ENCODE measurements at places on chromosomes 2 and 18. TPM values are rescaled to one million over a fixed set of nuclear protein-coding genes. Genes with fewer than 3 reads are reported as not detected.

GRCh38 chr2:46187112-46187618 is 110.0 kb upstream of the EPAS1 start:
- H3K36me3 ChIP-seq: peaks cover 3% of the 10 kb centered on the region
- no peaks in the 10 kb centered on the region for H3K27me3 ChIP-seq
- DNase-seq: peak; percentile 28
- peaks cover 10% of the 10 kb centered on the region for H3K4me1 ChIP-seq
- H3K4me3 ChIP-seq: peak overlapping the region; percentile 53

- DNase-seq: no peak
- no peak overlapping the region for H3K4me3 ChIP-seq
- H3K27ac ChIP-seq: no peak overlapping the region
Measured at GRCh38 chr18:58860747-58861231, 3.9 kb upstream of the ZNF532 start.

DNA sequence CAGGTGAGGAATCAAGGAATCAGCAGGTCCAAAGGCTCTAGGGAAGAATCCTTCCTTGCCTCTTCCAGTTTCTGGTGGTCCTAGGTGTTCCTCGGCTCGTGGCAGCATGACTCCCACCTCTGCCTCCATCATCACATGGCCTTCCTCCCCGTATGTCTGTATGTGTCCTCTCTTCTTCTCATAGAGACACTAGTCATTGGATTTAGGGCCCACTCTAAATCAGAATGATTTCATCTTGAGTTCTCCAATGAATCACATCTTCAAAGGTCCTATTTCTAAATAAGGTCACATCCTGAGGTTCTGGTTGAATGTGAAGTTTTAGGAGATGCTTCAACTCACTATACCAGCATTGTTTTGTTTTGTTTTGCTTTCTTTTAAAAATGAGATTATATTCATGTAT is 11.1 kb upstream of the AGFG1 start:
- H3K36me3 ChIP-seq: peaks cover 8% of the 10 kb centered on the region
- H3K27me3 ChIP-seq: no peaks in the 10 kb centered on the region
- H3K27ac ChIP-seq: peak overlapping the region; percentile 90
- peaks cover 87% of the 10 kb centered on the region for H3K4me1 ChIP-seq
- peak overlapping the region; percentile 60 for H3K4me3 ChIP-seq

DNA sequence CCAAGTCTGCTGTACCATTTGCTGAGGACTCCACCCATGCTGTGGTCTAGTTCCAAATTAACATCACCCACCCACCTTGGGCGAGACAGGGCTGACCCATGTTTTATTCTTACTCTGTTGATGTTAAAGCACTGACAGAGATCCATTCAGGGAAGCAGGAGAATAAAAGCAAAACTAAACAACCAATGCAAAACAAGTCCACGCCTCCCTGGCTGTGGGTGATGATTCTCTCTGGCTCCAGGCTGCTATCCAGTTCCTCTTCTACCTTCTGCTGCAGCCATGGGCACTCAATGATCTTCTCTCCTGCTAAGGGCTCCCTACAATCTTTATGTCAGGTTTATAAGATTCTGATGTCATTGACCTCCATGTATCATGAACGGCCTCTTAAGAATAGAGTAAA is 786.6 kb upstream of the ID2 start:
- no peak for DNase-seq
- no peak overlapping the region for H3K27ac ChIP-seq
- H3K27me3 ChIP-seq: no peaks in the 10 kb centered on the region
- H3K4me3 ChIP-seq: no peak overlapping the region
- peaks cover 8% of the 10 kb centered on the region for H3K4me1 ChIP-seq

DNA sequence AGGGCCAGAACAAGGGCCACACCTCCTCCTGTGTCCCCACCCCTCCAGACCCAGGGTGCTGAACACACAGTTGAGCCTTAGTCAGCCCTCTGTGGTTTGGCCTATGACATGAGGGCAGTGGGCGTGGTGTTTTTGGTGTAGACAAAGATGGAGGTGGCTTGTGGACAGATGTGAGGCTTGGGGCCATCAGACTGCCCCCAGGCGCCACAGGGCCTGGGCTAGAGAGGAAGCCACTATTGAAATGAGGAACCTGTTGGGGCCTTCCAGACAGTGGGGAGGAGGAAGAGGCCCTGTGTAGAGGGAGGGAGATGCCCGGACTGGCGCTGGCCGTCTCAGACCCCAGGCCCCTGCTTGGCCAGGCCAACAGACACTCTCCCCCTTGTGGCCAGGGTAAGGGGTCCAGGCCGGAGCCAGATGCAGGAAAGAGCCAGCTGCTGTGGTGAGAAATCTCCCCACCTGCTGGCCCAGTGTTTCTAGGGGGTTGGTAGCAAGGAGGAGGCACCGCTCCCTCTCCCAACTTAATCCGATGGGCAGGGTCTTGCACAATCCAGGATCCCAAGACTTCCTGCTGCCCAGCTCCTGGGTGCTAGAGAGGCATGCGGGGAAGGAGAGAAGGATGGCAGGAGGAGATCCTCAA is 53.8 kb downstream of the SMAD7 start:
- no peaks in the 10 kb centered on the region for H3K36me3 ChIP-seq
- DNase-seq: peak; percentile 18
- peaks cover 11% of the 10 kb centered on the region for H3K4me1 ChIP-seq
- no peaks in the 10 kb centered on the region for H3K27me3 ChIP-seq

GRCh38 chr2:135299165-135299564 is 231.9 kb downstream of the ZRANB3 start:
- H3K4me3 ChIP-seq: no peak overlapping the region
- peaks cover 36% of the 10 kb centered on the region for H3K36me3 ChIP-seq
- H3K27me3 ChIP-seq: no peaks in the 10 kb centered on the region
- no peak for DNase-seq
- H3K4me1 ChIP-seq: no peaks in the 10 kb centered on the region

- DNase-seq: peak; percentile 8
- peaks cover 41% of the 10 kb centered on the region for H3K36me3 ChIP-seq
- H3K4me1 ChIP-seq: peaks cover 36% of the 10 kb centered on the region
- peak overlapping the region; percentile 85 for H3K27ac ChIP-seq
- H3K27me3 ChIP-seq: no peaks in the 10 kb centered on the region
- H3K4me3 ChIP-seq: no peak overlapping the region
Measured at GRCh38 chr2:43559391-43560230, 36.2 kb downstream of the THADA start.

- DNase-seq: no peak
- no peaks in the 10 kb centered on the region for H3K27me3 ChIP-seq
- H3K4me3 ChIP-seq: peak overlapping the region; percentile 20
- H3K36me3 ChIP-seq: peaks cover 3% of the 10 kb centered on the region
Measured at GRCh38 chr2:102033031-102033749, 41.4 kb downstream of the IL1R2 start.

DNA sequence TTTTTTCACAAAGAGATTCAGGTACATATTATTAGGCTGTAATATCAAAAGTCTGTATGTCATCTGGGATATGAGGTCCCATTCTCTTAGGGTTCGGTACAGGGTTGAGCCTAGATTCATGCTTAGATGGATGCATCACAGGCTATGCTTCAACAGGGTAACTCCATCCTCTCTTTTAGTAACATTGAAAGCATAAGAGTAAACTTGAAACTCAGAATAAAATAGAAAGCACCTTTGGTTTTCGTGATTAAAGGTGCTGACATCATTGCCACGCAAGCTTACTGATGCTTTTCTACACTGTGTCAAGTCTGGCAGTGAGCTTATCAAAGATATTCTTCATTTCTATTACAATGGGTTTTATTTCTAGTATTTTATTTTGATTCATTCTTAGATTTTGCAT is 419.1 kb upstream of the DSEL start:
- H3K4me1 ChIP-seq: no peaks in the 10 kb centered on the region
- no peaks in the 10 kb centered on the region for H3K36me3 ChIP-seq
- DNase-seq: no peak
- H3K27me3 ChIP-seq: peaks cover 5% of the 10 kb centered on the region
- no peak overlapping the region for H3K4me3 ChIP-seq
- no peak overlapping the region for H3K27ac ChIP-seq

GRCh38 chr2:237121321-237121720 is 35.6 kb downstream of the COPS8 start:
- H3K4me3 ChIP-seq: no peak overlapping the region
- H3K36me3 ChIP-seq: no peaks in the 10 kb centered on the region
- H3K27me3 ChIP-seq: no peaks in the 10 kb centered on the region
- H3K4me1 ChIP-seq: peaks cover 3% of the 10 kb centered on the region

DNA sequence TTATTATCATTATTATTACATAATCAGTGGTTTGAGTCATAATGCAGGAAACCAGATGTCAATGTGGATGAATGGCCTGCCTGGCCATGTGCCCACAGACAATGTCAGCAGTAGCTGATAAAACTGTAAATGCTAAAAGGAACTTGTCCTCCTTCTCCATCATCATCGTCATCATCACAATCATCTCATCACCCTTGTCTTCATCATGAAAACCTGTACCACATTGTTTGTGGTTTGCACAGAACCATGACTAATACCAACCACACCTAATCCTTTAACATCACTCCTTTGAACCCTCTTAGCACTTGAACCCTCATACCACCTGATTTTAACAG is 96.0 kb downstream of the HNMT start:
- H3K4me1 ChIP-seq: no peaks in the 10 kb centered on the region
- no peaks in the 10 kb centered on the region for H3K36me3 ChIP-seq
- H3K27me3 ChIP-seq: no peaks in the 10 kb centered on the region
- DNase-seq: no peak

DNA sequence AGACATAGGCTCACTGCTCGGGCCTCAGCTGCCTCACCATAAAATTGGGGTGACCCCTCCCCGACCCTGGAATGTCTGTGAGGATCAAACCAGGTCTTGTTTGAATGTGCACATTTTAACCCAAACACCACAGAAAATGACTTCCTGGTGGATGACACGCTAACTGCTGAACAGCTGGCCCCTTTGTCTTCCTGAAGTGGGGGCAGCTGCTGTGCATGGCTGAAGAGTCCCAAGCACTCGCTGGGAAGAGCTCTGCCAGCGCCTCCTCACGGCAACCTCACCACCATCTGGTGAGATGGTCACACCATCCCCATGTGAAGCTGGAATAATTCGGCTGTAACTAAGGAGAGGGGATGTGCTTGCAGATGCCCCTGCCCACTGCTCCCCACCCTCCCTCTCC is 34.0 kb downstream of the AQP12A start:
- H3K4me1 ChIP-seq: no peaks in the 10 kb centered on the region
- no peak overlapping the region for H3K4me3 ChIP-seq
- no peaks in the 10 kb centered on the region for H3K36me3 ChIP-seq
- no peaks in the 10 kb centered on the region for H3K27me3 ChIP-seq

DNA sequence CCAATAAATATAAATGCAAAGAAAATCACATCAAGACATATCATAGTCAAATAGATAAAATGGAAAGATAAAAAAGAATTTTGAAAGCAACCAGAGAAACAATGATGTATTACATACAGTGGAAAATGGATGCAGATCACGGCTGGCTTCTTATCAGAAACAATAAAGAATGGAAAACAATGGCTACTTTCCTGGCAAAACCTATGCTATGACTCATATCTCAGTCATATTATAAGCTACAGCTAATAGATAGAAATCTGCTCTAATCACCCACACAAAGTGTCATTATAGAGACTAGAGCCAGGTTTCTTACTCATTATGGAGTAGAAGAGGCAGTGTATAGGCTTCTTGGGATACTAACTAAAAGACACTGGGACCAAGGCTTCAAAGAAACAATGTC is 93.5 kb upstream of the TACR1 start:
- no peak overlapping the region for H3K27ac ChIP-seq
- no peak for DNase-seq
- no peak overlapping the region for H3K4me3 ChIP-seq
- no peaks in the 10 kb centered on the region for H3K4me1 ChIP-seq
- no peaks in the 10 kb centered on the region for H3K27me3 ChIP-seq
- peaks cover 8% of the 10 kb centered on the region for H3K36me3 ChIP-seq

DNA sequence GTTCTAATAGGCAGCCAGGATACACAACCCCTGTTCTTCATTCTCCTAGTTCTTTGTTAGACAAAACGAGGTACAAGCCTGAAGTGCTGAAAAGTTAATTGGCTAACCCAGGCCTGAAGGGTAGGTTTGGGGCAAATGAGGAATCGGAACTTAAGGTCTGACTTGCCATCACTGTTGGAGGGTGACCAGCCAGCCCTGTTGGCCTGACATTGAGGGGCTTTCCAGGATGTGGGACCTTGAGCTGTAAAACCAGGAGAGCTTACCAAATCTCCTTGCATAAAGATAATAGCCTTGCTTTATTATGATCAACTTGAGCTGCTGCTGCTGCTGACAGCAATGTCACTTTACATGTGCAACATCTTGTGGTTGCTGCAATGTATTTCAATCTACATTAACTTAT is 256.0 kb downstream of the VAPA start:
- DNase-seq: no peak
- no peak overlapping the region for H3K27ac ChIP-seq
- H3K36me3 ChIP-seq: no peaks in the 10 kb centered on the region
- H3K4me3 ChIP-seq: no peak overlapping the region

- no peaks in the 10 kb centered on the region for H3K36me3 ChIP-seq
- peaks cover 9% of the 10 kb centered on the region for H3K27me3 ChIP-seq
- DNase-seq: no peak
Measured at GRCh38 chr2:106356291-106356690, 111.9 kb downstream of the RGPD3 start.

DNA sequence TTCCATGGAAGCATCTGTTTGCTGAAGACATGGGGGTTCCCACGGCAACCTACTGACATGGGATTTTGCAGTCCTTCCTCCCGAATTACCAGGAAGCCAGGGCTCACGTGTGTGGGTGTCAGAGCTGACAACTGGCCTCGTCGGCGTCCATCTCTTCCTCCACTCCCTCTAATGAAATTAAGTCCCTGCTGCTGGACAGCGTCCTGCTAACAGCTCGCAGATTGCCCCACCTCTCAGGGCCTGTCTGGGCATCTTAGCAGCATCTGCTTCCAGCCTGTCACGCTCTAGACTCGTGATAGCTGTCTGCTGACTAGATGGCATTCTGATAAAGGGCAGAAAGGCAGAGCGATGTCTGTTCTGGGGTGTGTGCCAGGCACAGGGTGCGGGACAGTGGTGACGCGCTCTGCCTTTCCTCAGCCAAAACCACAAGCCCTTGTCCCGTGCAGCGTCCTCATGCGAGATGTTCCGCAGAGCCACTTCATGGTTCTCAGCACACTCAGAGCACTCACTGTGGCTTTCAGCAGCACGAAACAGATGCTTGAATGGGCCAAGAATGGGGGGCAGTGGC is 161.1 kb downstream of the ARL4C start:
- H3K27ac ChIP-seq: peak overlapping the region; percentile 81
- H3K4me1 ChIP-seq: peaks cover 49% of the 10 kb centered on the region
- no peaks in the 10 kb centered on the region for H3K27me3 ChIP-seq
- H3K4me3 ChIP-seq: peak overlapping the region; percentile 37
- peaks cover 12% of the 10 kb centered on the region for H3K36me3 ChIP-seq
- peak; percentile 47 for DNase-seq

- H3K27ac ChIP-seq: no peak overlapping the region
- no peaks in the 10 kb centered on the region for H3K4me1 ChIP-seq
- no peaks in the 10 kb centered on the region for H3K27me3 ChIP-seq
- H3K4me3 ChIP-seq: no peak overlapping the region
Measured at GRCh38 chr2:28152585-28153280, 239.9 kb upstream of the FOSL2 start.

SERPINB4 gene
- total RNA-seq: not detected

CNTNAP5 gene
- not detected for total RNA-seq

COLEC12 gene
- not detected for total RNA-seq

FAP gene
- total RNA-seq: not detected

LHCGR gene
- total RNA-seq: not detected

NAPG gene
- total RNA-seq: 28.8 TPM

KRTCAP3 gene
- 7.4 TPM for total RNA-seq

TRIM43 gene
- not detected for total RNA-seq

DSG1 gene
- total RNA-seq: not detected

ABCG8 gene
- total RNA-seq: not detected
